ENCODE measurements at places on chromosomes 12 and 14.

- no peak for DNase-seq
These were observed 322.9 kb downstream of the TMEM117 start for GRCh38 chr12:44158746-44159145.

DNA sequence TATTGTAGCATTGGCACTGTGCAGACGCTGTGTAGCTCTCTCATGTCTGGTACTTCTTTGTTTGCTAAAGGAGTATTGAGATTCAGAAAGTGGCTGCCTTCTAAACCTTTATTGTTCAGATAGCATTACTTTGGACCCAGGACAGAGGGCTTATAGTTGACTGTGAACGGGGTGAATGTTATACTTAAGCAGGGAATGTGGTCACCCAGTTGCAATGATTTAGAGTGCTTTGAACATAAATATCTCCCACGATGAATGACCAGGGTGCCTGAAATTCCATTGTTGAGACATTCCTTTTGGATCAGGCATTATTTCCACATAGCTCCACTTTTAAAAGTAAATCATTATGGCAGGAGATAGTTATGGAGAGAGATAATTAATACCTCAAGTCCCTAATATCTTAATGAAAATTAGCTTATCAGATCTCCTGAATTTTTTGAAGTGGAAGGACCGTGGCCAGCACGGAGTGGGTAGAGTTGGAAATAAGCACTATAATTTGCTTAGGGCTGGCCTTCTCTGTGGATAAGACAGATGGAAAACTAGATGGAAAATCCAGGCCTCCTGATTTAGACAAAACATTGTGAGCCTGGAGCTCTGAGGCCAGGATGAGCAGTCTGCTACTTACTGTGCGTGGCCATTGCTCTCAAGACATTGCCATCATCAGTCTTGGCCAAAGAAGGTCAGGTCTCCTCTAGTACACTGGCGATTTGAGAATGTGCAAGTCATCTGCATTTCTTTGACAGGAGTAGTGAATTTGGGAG lies 114.5 kb downstream of the ETV6 start:
- no peak for DNase-seq

DNA sequence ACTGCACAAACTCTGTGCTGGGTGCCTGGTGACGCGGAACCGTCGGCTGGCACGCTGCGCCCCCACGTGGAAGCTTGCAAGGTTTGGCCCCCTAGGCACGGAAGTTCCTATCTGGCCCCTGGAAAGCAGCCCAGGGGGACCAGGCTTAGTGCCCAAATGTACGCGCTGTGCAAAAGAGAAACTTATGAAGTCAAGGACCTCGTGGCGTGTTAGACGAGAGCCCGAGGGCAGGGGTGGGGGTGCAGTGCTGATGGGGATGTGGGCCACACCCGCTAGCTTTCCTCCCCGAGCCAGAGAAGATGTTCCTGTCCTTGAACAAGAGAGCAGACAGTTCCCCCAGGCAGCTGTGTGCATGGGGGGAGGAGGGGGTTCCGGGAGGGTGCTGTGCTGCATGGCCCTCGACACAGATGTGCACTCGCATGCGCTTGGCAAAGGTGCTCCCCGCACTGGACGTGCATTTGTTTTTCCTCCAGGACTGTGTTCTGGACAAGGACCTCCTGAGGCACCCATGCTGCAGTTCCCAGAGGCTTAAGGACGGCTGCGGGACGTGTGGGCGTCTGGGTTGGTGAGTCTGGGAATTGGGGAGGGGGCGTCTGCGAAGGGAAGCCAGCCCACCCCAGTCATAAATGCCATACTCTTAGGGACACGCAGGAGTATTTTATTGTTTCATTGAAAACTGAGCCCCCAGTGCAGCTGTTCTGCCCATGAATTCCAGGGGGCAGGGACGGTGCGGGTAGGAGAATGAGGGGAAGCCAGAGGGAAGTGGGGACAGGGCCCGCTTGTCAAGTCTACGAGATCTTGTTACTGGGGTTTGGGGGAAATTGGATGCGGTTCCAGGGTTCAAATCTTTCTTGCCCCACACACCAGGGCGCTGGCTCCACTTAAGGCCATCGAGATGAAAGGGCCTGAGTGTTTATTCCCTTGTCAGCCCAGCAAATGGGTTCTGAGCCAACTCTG lies 80.0 kb downstream of the NTF3 start:
- no peak for DNase-seq

- no peak for DNase-seq
These were observed 12.6 kb downstream of the DTX1 start for GRCh38 chr12:113069149-113069548.

- DNase-seq, result peak; percentile 76
These were observed 98.8 kb downstream of the TMEM132C start for GRCh38 chr12:128365651-128366231.

GRCh38 chr14:105486163-105486973 lies at the start of gene CRIP1:
Gene CRIP1 (plus strand): TSS chr14:105486886. CDS start chr14:105487260, 374 bp downstream.
- DNase-seq, result no peak

GRCh38 chr14:59183150-59183549 lies 5.3 kb upstream of the DAAM1 start:
- no peak for DNase-seq

GRCh38 chr14:100736269-100737180 lies 9.8 kb downstream of the DLK1 start:
- DNase-seq, result no peak
